ENCODE measurements at places on chromosomes 2 and 18.
A peak's percentile ranks its signal among the peaks of the same experiment; 100 is the strongest.

DNA sequence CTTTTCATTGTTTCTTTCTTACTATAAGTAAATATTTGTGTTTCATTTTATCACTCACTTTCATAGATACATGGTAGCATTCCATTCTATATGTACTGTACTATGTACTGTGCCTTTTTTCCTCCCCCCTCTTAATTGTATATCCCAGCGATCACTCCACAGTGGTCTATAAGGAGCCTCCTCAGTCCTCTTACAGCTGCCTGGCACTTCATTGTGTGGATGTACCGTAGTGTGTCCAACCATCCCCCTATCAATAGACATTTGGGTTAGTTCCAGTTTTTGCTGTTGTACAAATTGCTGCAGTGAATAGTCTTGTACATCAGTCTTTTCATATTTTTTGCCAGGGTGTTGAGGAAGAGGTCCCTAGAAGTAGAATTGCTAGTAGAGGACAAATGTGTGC lies 21.4 kb upstream of the DRC1 start:
- no peak for DNase-seq

- DNase-seq: no peak
Observed at GRCh38 chr2:109437325-109438090, 176.3 kb downstream of the SEPTIN10 start.

- DNase-seq: peak; percentile 88
Observed at GRCh38 chr2:9752441-9753275, 90.6 kb upstream of the TAF1B start.

- DNase-seq: peak; percentile 72
Observed at GRCh38 chr2:38750011-38750890, 910 bp downstream of the SRSF7 start.

DNA sequence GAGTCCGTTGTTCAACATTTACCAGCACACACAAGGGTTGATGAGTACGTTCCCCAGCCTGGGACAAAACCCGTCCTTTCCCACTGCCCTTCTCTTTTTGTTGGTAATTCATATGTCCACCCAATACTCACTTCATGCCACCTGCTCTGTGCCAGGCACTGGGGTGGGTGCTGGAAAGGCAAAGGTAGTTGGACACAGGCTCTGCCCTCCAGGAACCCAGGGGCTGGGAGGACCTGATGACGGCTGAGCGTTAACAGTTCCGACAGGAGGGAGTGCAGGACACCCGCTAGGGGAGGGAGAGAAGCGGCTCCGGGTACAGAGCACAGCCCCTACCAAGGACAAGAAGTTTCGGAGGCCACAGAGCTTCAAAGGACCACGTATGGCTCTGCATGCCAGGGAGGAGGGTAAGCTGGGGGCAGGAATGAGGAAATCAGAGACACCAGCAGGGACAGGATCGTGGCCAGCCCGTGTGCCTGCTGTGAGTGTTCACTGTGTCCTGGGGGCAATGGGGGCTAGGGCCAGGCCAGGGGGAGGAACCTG lies 134.1 kb upstream of the GPC1 start:
- DNase-seq: peak; percentile 20
